ENCODE measurements at places on chromosomes 7 and 10.
A peak's percentile ranks its signal among the peaks of the same experiment; 100 is the strongest.

DNA sequence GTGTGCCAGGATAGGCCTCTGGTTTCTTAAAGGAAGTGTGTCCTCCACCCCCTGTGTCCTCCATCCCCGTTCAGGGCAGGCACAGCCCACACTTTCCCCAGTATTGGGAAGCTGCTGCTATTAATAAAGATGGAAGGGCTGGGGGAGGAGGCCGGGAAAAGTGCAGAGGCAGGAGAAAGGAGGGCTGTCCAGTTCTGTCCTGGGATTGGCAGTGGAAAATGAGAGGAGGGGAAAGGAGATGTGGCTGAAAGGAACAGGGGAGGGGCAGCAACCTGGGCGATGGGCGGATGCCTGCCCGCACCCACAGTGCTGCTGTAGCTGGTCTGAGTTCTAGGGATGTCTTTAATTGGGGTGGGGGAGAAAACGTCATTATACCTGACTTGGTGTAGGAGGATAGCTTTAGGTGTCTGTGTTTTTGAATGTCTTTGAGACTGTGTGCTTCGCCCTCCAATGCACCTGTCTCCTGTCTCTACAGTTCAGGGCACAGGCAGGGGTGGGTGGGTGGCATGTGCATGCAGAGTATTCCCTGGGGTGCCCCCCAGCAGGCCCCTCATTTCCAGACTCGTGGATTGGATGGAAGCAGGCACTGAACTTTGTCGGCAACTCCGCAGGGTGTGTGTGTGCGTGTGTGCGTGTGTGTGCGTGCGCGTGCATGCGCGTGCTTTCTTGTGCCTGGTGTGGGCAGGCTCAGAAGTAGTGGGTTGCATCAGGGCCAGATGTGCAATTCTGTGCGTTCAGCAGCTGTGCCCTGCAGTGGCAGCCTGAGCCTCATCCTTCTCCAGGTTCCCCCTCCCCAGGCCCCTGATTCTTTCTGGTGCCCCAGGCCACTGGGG, 2.5 kb downstream of the TRIM8 start:
- no peak for DNase-seq

- no peak for DNase-seq
These were observed 421.0 kb downstream of the THSD7A start for GRCh38 chr7:11410656-11411644.

GRCh38 chr10:62528441-62528840, 154.3 kb downstream of the ZNF365 start:
- no peak for DNase-seq

- DNase-seq: no peak
These were observed 26.3 kb upstream of the C1QL3 start for GRCh38 chr10:16547973-16548372.

DNA sequence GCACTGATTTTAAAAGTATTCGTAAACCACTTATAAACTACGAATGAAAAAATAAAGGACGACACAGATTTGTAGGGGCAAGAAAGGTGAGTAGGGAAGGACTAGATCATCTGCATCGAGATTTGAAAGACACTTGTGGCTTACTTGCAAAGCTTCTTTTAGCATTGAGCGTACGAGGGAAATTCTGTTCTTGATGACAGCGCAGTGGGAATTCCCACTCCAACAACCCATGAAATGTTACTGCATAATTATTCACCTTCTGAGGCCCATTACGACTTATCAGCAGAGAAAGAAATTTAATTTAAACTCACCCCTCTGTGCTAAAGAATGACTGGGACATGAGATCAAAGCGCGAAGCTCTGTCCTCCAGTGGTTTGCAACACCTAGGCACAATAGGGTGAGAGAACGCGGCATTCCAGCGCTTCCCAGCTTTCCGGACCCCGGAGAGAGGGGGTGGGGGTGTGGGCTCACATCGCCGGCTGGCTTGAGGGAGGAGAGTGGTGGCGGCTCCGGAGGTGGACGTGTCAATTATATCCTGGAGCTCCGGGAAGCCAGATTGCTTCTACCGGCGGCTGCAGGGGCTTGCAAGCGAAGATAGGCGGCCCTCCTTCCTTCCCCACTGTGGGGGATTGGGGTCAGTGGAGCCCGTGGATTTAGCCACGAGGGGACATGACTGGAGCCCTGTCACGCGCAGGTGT, 10.3 kb downstream of the SP8 start:
- no peak for DNase-seq

DNA sequence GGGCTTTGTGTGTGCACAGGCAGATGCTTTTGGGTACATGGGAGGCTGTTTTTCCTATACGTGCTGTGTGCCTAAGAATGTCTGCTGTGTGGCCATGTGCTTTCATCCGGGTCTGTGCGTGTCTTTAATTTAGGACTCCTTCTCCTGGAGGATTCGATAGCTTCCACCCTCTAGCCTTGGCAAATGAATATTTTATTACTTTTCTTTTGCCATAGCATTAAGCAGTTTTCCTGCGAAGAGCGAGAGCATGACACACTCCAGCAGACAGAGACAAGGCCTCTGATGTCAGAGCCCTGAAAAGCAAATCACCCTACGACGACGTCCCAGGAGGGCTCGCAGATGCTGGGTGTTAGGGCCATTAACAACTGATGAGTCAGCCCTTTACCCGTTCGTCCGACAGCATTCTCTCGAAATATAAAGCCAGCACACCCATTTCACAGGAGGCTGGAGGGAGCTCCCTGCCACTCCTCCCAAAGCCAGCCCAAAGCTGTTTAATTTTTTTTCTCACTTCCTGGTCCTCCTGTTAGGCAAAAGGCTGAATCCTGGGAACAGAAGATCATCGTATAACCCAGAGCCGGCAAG, 311.3 kb upstream of the ZMIZ1 start:
- DNase-seq: peak; percentile 56

Measured in AG09309 (cell line).